SK-N-DZ (cell line): ENCODE measurements at places on chromosomes 12 and 14.

GRCh38 chr14:59358102-59358501 is 107.1 kb downstream of the GPR135 start:
- no peak for DNase-seq

- DNase-seq = no peak
These were observed 167.8 kb upstream of the HIF1A start for GRCh38 chr14:61527325-61528100.

DNA sequence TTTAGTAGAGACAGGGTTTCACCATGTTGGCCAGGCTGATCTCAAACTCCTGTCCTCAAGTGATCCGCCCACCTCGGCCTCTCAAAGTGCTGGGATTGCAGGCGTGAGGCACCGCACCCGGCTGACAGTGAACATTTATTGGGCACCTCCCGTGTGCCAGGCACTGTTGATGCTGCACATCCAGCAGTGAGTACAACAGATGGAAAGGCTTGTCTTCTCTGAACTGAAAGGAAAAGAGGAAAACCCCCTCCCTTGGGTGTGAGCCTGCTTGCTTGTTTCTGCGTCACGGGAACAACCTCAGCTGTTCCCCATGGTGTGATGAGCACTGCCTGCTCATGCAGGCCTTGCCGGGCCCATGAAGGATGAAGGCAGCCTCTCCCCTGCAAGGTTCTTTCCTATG is 39.5 kb downstream of the DGLUCY start:
- no peak for DNase-seq

GRCh38 chr12:47816403-47817271 is 3.1 kb downstream of the HDAC7 start:
- no peak for DNase-seq

DNA sequence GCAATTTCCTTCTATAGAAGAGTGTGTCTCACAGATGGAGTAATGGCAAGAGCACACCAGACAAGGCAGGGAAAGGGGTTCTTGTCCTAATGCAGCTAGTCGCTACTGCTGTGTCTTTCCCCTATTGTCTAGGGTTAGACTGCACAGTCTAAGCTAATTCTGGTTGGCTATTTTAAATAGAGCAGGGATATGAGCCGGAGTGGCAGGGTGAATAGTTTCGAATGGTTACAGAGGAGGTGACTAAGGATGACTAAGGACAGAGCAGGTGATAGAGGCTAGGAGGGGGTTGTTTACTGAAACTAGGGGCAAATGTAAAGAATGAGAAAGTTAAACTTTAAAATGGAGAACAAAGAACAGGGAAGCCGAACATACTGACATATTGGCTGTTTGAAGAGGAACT is 25.6 kb upstream of the CPNE8 start:
- no peak for DNase-seq

DNA sequence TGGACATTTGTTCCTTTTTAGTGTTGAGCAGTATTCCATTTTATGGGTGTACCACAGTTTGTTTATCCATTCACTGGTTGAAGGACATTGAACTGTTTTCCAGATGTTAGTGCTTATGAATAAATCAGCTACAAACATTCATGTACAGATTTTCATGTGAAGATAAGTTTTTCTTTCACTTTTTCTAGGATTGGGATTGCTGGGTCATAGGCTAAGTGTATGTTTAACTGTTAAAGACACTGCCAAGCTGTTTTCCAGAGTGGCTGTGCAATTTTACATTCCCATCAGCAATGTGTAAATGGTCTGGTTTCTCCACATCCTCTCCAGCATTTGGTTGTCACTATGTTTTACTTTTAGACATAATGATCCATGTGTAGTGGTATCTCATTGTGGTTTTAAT is 14.0 kb upstream of the NID2 start:
- no peak for DNase-seq

DNA sequence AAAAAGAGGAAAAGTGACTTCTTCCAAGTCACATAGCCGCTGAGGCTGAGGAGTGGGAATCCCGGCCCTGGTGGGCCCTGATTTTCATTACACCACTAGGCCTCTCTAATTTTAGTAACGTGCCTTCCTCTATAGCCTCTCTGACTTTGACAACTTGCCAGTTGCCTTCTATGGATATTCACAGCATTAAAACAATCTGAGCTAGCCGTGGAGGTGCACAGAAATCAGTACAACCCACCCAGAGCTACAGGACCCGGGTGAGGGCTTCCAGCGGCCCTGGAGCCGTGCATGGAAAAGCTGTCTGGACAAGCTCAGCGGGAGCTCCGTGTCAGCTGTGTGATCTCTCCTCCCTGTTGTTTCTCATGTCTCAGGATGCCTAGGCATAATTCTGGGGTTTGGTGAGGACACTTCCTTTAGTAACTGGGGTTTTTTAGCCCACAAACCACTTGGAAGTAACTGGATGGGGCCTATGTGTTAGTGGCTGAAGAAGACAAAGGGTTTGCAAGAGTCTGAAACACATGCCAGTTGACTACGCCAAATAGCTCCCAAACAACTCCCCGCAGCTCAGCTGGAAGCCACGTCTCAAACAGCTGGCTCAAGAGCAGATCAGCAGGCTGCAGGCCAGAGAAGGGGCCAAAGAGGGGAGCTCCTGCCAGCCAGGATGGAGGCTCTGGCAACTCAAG is 53.0 kb downstream of the SSH1 start:
- DNase-seq = peak; percentile 40

- DNase-seq = no peak
These were observed 42.8 kb upstream of the CORO1C start for GRCh38 chr12:108773798-108774788.
